ENCODE measurements at places on chromosomes 3 and 15.
A peak's percentile ranks its signal among the peaks of the same experiment; 100 is the strongest.

DNA sequence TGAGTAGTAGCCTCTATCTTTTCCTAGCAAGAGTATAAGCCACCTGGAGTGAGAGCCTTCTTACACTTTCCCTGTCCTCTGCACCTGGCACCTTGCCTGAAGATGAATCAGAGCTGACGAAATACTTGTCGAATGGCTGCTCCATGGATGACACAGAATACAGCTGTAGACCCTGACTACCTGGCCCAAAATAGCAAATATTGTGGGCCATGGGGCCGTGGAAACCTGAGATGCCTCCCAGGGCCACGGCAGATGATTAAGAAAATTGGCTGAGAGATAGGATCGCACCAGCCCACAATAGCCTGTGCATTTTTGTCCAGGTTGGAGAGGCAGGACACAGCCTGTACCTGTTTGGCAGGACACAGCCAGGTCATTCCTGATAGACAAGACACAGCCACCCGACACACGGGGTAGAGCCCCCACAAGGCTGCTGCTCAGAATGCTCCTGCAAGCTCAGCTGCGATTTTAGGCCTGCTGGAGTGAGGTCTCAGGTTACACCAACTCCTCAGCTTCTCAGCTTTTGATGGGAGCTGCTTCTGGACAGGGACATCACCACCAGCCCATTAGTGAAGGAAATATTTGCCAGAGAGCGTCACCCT lies 22.9 kb upstream of the TPM1 start:
- no peak for DNase-seq

DNA sequence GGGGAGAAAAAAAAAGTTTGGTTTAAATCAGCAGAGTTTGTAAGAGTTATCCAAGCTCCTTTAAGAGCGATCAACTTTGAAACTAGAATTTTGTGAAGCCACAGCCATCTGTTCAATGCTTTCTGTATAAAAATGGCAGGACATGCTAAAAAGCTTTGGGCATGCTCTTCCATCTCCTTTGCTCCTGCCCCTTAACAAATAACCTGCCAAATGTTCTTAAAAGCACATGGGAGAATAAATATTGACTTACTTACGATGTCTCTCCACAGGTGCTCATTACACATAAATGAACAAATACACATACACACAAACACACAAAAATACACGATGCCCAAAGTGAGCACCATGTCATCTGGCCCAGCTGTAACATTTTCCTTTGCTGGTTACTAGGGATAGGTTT lies 211.8 kb upstream of the DPH6 start:
- no peak for DNase-seq

- no peak for DNase-seq
These were observed 213.5 kb upstream of the CRBN start for GRCh38 chr3:3392946-3393345.

GRCh38 chr15:90478846-90479481 lies 50.8 kb upstream of the CRTC3 start:
- DNase-seq, result peak; percentile 44

DNA sequence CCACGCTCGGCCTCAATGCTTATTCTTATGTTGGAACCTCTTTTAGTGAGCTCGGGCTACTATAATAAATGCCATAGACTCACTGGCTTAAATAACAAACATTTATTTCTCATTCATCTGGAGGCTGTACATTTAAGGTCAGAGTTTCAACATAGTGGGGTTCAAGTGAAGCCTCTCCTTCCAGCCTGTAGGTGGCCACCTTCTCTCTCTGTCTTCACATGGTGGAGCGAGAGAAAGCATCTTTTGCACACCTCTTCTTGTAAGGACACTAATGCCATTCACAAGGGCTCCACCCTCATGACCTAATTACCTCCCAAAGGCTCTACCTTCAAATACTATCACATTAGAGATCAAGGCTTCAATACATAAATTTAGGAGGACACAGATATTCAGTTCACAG lies 520.3 kb upstream of the EPHA6 start:
- DNase-seq, result no peak

GRCh38 chr3:43866529-43867353 lies 176.0 kb downstream of the ABHD5 start:
- no peak for DNase-seq

DNA sequence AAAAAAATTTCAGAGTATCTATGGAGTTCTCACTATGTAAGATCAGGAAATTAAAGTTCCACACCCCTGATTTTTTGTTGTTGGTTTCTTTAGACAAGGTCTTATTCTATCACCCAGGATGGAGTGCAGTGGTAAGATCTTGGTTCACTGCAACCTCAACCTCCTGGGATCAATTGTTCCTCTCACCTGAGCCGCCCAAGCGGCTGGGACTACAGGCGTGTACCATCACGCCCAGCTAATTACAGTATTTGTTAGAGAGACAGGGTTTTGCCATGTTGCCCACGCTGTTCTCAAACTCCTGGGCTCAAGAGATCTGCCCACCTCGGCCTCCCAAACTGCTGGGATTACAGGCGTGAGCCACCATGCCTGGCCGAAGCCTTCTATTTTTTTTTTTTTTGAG lies 12.4 kb downstream of the QRICH1 start:
- no peak for DNase-seq

DNA sequence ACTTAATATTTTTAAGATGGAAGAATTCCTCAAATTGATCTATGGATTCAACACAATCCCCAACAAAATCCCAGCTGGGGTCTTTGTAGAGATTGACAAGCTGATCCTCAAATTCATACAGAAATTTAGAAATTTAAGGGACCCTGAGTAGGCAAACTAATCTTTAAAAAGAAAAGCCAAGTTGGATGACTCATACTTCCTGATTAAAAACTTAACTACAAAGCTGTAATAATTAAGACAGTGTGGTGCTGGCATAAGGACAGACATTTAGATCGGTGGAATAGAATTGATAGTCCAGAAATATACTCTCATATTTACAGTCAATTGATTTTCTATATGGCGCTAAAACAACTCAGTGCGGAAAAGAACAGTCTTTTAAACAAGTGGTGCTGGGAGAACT lies 11.6 kb downstream of the FAM162A start:
- DNase-seq, result no peak

DNA sequence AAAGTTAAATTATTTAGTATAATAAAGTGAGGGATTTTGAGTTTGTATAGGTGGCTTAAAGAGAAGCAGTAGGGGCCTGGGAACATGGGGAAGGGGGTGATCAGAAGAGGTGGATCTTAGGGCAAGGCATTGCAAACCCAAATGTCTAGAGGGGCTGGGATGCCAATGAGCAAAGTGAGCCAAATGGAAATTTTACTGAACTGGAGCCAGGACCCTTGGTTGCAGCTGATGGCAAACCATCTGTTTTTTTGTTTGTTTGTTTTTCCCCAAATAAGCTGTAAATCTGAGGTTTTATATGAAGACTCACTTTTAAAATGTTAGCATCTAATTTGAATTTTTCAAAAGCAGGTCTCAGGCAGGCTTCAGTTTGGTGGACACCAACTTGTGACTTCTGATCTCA lies 14.8 kb upstream of the PARP14 start:
- no peak for DNase-seq

GRCh38 chr15:83115410-83115809 lies 8.0 kb downstream of the TM6SF1 start:
- peak; percentile 19 for DNase-seq

DNA sequence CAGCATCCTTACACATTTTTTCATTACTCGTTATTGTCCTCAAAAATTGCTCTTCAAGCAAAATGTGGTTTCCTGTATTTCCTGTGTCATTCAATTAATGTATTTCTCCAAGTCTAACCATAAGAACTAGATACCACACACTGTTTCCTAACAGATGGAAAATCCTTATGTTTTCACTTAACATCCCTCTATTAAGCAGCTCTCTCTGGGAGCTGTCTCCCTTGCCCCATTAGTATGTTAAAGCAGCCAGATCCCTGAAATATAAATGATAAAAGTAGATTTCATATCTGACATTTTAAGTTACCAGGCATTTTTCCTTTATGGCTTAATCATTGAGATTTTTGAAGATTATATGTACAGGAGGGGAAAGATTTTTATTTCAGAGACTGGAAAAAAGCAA lies 15.9 kb downstream of the PFN2 start:
- no peak for DNase-seq

GRCh38 chr3:50588759-50589433 lies 19.6 kb downstream of the HEMK1 start:
- DNase-seq, result no peak

DNA sequence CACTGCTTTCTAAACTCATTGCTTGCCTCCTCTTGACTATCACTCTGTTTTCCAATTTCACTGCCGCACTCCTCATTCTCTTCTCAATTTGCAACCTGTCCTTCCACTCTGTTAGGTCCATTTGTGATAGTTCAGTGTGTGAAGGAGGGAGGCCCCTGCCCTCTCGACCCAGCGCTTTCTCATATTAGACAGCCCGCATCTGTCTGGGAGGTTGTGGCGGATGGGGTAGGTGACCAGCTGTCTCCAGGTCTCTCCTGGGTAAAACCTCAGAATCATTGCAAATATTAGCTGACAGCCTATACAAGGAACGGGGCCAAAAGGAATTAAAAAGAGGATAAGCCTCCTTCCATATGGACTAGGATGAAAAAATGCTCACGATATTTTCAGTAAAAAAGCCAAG lies 358.3 kb downstream of the SHQ1 start:
- DNase-seq, result no peak

GRCh38 chr3:104102386-104102785 lies 1264.3 kb upstream of the ALCAM start:
- peak; percentile 26 for DNase-seq

GRCh38 chr3:25438791-25439555 lies 10.9 kb downstream of the RARB start:
- DNase-seq, result no peak

- DNase-seq, result no peak
These were observed 27.3 kb downstream of the ACSBG1 start for GRCh38 chr15:78207110-78207458.

- DNase-seq, result no peak
These were observed 137.1 kb upstream of the WNT5A start for GRCh38 chr3:55624238-55624637.

DNA sequence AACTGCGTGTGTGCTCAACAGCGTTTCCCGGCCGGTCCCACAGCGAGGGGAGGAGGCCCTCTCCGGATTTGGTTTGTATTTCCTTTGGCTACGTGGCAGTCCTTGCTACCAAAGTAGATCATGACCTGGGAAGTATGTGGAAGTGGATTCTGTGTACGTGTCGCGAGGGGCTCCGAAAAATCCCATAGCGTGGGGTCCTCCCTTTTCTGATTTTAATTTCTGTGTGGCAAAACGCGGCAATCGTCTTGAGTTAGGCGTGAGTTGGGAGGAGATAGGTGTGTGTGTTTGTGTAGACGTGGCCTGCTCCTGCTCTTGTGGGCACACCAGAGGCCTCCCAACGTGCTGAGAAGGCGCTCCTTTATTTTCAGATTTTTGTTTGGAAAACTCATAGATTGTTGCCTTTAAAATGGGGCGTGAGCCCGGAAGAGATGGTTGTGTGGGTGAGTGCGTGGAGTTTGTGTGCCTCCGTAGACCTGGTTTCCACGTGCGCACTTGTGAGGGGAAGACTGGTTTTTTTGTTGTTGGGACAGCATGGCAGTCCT lies 1.2 kb downstream of the TRIM71 start:
- no peak for DNase-seq

- DNase-seq, result no peak
These were observed 58.0 kb upstream of the ATP2B2 start for GRCh38 chr3:10563396-10563795.

- no peak for DNase-seq
These were observed 154.5 kb downstream of the NSUN3 start for GRCh38 chr3:94217406-94217805.

DNA sequence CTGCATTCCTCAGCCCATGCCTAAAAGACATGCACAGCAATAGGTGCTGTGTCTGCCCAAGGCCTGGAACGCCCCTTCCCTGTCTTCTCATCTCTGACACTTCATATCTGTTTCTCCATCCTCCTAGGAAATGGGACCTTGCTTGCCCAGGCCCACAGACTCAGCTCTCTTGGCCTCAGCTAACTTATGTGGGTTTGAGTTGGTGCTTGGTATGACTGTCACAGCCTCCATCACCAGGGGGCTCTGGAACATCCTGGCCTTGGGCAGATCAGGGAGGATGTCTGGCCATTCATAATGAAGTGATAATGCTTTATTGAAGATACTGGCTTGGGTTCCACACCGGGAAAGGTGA lies 156.7 kb upstream of the SMAD3 start:
- no peak for DNase-seq

DNA sequence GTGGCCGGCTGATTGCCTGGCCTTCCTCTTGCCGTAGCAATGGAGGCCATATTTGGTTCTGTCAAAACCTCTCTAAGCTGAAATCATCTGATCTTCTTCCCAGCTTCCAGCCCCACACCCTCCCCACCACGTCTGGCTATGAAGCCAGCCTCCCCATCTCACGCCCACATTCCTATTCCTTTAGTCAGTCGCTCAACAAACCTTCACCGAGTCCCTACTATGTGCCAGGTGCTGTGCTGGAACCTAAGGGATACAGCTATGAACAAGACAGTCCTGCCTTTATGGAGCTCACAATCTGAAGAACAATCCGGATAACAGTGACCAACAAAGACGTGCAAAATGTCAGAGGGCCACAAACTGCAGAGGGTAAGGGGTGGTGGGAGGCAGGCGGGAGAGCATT lies 31.9 kb upstream of the SMAD6 start:
- no peak for DNase-seq

- no peak for DNase-seq
These were observed 74.2 kb upstream of the BHLHE40 start for GRCh38 chr3:4904811-4905695.

GRCh38 chr3:137335478-137335877 lies 377.7 kb downstream of the IL20RB start:
- no peak for DNase-seq

GRCh38 chr3:171358181-171358880 lies 101.9 kb downstream of the TNIK start:
- no peak for DNase-seq

DNA sequence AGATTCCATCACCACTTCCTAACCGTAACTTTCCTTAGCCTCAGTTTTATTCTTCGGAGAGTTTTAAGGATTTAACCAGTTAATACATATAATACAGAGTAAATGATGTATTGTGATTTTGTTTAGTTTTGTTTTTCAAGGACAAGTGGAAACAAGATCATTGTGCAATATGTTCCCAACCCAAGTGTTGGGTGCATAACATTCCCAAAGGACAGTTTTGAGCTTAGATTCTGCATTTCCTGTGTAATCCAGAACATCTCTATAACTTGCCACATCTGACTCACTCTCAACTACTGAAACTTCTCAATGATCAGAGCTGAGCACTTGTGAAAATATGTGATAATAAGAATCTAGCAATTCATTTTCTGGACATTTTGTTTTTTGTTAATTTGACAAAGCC lies 466.1 kb upstream of the PPP2R3A start:
- no peak for DNase-seq

GRCh38 chr3:142165194-142165593 lies 15.8 kb upstream of the TFDP2 start:
- DNase-seq, result no peak

- peak; percentile 88 for DNase-seq
These were observed 33.5 kb downstream of the BCL2L10 start for GRCh38 chr15:52078876-52079700.

DNA sequence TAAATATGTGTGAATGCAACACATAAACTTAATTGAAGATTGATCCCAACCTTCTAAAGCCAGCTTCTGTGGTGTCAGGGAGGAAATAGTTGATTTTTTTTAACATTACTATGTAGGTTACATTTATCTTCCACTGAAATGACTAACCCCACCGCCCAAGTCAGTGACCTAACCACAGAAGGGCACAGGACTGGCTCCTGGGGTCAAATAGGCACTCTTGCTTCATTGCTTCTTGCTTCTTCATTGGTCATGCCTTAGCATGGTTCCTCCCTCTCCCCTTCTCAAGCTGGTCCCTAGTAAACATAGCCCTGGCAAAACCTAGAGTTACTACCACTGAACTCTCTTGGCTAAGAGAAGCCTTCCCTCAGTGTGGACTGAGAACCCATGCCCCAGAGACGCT lies 12.3 kb downstream of the EIF1B start:
- no peak for DNase-seq

Measured in activated CD4-positive, alpha-beta T cell treated with anti-CD3 and anti-CD28 coated beads, Interleukin-10, Interleukin-2, amounts not matched to agents 100 ng/mL and 50 ng/mL, durations not matched to agents 16 hours and 8 hours (primary cell).